Suprapubic skin (tissue), 4 donors: ENCODE measurements at places on chromosomes 2 and 18.

GRCh38 chr18:56899660-56900059 lies 247.2 kb upstream of the BOD1L2 start:
- no peak for DNase-seq

DNA sequence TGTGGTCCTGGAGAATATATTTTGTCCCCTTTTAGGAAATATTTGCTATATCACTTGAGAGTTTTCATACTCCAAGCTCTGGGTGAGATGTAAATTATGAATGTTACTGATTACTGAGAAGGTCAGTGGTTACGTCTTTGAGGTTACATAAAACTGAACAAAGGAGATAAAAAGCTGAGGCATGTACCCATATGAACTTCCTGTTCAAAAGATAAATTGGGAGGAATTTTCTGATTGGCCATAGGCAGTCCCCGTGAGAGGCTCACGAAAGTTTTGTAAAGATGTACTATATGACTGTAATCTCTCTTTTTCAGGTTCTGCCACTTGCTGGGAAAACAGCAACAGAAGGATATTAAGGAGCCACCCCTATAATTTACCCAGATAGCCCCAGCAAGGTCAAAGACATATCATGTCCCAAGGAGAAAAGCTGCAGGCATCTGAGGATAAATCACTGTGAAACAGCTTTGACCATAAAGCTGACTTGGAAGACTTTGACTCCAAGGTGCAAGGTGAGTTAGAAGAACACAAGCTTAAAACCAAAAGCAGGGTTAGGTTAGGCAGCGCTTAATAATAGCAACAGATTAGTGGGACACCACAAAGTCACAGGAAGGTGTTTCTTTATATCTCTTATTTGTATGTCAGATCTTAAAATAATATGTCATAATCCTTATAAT lies 90.4 kb downstream of the OSBPL6 start:
- DNase-seq = no peak

DNA sequence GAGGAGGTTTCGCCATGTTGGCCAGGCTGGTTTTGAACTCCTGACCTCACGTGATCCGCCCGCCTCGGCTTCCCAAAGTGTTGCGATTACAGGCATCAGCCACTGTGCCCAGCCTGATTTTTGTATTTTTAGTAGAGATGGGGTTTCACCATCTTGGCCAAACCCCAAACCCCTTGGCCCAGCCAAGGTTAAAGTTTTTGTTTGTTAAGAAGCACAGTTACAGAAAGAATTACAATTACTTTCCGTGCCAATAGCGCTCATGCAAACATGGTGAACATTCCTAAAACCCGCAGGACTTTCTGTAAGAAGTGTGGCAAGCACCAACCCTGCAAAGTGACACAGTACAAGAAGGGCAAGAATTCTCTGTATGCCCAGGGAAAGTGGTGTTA lies 26.1 kb downstream of the ITSN2 start:
- no peak for DNase-seq

GRCh38 chr2:172046080-172046678 lies 39.1 kb upstream of the DLX1 start:
- DNase-seq = no peak

DNA sequence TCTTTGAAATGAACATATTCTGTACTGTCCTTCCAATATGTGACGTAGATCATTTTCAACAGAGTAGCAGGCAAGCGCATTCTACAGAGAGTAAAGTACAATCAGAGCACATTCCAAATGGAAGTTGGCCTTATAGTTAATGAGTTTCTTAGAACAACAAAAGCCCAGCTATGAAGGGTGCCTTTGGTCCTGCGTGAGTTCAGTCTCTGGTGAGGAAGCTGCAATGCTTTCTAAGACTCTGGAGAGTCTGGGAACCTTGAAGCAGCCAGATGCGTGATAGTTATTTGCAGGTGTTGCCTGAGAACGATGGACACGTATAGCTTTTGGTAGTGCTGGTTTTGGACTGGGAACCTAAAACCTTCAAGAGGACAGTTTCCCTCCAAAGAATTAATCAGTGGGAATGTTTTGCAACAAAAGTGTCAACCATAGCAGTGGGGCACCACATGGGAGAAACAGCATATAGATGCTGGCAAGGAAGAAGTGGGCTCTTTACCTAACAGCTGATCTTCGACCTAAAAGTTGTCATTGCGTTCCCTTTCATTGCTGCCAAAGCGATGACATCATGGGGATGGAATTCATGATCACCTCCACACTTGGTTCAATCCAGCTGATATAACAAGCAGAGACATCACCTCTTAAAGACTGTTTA lies 9.3 kb upstream of the SNORC start:
- DNase-seq = no peak

GRCh38 chr2:16128746-16129610 lies 188.6 kb downstream of the MYCN start:
- DNase-seq = no peak

DNA sequence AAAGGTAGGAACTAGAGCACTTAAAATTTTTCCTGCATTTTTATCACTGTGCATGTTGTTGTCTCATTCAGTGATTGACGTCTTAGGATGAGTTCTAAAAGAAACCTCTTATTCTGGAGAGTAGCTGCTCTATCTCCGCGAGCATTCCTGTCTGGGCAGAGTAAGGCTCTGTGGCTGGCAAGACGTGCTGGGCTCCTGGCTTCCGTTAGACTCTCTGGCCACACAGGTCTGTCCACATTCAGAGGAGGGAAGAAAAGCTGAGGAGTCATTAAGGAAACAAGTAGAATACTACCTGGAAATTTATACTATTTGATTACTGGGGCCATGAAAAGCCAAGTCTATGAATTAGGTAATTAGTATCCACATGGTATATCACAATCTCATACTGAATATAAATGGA lies 138.0 kb upstream of the DNMT3A start:
- DNase-seq = no peak

- DNase-seq = no peak
These were observed 285.7 kb downstream of the TCF4 start for GRCh38 chr18:55302167-55302833.

DNA sequence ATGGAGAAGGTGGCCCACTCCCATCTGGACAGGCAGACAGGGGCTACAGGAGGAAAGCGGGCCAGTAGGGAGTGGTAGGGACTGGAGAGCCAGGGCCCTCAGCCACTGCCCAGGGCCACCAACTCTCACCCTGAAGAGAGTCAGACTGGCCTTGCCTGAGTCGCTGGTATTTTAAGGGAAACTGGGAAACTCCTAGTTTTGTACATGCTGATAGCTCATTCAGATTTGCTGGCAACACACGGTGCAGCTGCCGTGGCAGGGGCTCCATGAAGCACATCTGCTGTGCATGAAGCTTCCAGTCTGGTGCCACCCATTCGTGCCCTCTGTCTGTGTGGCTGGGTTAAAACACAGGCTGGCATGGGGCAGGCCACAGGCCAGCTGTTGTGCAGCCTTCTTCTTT lies 137.3 kb upstream of the GLI2 start:
- DNase-seq = no peak

DNA sequence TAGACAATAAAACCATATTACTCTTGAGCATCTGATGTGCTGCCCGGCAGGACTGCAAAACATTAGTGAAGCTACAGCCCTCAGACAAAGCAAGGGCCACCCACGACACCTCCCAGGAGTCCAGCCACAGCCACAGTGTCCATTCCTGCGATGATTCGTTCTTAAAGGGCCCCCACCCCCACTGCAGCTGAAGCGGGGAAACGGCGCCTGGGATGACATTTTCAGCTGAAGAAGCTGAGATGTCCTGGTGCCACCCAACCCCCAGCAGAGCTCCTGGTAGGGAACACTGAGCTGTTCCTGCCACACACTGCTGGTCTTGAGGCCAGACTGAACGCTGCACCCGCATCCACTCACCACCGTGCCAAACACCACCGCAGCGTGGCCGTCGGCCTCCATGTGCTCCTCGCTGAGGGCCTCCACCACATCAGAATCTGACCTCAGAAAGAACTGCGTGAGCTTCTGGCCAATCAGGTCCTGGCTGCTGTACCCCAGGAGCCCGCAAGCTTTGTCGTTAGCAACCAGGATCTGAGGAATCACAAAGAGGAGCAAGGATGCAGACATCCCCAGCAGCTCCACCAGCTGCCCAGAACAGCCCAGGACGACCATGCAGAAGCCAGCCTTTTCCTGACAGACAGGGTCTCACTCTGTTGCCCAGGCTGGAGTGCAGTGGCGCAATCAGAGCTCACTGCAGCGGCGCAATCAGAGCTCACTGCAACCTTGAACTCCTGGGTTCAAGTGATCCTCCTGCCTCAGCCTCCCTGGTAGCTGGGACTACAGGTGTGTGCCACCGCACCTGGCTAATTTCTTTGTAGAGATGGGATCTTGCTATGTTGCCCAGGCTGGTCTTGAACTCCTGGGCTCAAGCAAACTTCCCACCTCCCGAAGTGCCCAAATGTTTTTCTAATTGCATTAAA lies 9.5 kb downstream of the PASK start:
- no peak for DNase-seq

DNA sequence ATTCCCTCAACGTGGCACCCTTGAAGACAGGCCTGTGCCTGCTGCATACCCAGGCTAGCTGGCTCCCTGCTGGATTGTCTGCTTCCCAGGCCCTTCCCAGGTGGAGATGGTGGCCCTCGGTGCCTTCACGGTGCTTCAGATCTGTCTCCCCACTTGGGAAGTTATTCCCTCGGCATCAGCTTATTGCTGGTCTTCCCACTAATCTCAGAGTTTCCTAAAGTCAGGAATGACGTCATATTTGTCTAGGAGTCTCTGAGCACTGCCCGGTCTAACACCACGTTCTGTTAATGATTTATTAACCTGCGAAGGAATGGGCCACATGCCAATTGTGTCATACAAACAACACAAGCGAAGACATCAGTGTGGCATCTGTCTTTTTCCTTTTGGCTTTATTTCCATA lies 269.8 kb upstream of the ID2 start:
- no peak for DNase-seq

GRCh38 chr2:3117650-3118216 lies 259.9 kb downstream of the EIPR1 start:
- DNase-seq = peak; percentile 8

- DNase-seq = no peak
These were observed 24.0 kb upstream of the COLEC12 start for GRCh38 chr18:524466-524865.

- DNase-seq = peak; percentile 88
These were observed at the start of gene ABHD1 for GRCh38 chr2:27123302-27124150. Gene ABHD1 (plus strand): TSS chr2:27123815. CDS start chr2:27123949, 134 bp downstream.

DNA sequence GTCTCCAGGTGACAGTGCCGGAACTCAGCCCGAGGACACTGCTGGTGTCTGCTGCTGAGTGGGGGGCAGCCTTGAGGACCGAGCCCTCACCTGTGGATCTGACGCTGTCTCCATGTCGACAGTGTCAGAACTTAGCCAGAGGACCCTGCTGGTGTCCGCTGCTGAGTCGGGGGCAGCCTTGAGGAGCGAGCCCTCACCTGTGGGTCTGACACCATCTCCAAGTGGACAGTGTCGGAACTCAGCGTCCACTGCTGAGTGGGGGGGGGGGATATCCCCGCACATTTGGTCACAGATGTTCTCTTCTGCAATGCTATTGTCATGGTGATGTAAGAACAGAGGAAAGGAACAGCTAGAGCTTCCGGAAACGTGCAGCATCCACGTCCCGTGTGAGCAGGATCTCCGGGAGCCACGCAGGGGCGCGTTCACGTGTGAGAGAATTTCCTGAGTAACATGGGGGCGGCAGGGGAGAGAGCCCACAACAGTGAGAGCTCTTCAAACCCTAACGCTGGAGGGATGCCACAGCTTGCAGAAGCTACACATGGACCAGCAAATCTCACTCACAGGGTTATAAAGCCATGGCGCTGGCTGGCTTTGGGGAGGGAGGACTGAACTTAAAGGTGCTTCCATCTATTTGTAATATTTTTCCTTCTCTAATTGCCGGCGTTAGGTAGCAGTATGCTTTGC lies 250.7 kb upstream of the SALL3 start:
- no peak for DNase-seq
